ENCODE measurements at places on chromosomes 16 and 17.

DNA sequence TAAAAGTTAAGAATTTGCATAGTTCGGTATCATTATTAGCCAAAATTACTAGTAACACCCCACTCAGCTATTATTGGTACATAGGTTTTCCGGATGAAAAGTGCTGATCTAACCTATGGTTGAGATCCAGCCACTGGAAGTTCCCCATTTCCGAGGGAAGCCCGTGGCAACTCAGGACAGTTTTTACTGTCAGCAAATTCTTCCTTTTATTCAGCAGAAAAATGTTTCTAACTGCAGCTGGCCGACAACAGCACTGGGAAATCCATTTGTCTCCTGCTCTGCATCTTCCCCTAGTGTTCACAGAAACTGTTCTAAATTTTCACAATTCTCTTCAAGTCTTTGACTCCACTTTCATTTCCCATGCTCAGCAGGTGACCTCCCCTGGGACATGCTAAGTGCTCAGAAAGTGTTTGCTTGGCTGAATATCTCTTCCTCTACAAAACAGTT is 15.5 kb upstream of the MMD start:
- DNase-seq: no peak

- no peak for DNase-seq
Observed at GRCh38 chr16:56211435-56211981, 20.2 kb downstream of the GNAO1 start.

DNA sequence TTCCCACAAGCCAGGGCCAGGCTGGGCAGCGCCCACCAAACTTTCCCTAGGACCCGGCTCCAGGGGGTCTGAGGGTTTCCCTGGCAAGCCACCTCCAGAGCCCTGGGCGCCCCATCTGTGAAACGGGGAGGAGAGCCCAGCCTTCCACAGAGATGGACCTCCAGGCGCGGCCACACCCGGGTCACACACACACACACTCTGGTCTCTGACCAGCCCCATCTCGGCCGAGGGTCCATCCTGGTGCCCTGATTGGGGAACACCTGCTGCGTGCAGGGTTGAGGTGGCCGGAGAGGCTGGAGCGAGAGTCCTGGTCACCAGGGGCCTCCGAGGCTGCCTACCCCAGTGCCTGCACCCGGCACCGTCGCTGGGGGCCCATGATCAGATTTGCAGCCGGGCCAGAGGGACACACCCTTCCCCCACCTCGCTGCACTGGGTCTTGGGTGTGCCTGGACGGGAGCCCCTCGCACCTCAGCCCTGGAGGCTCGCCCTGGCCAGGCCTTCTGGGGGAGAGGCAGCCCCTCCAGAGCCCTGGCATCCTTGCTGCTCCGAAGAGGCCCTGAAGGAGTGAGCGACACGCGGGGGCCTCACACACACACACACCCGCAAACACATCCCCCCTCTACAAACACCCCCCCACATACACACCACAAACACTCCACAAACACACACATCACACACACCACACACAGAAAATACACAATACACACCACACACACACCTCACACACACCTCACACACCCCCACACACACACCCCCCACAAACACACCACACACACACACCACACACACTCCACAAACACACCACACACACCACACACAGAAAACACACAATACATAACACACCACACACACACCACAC is 29.7 kb downstream of the SLC25A10 start:
- no peak for DNase-seq

DNA sequence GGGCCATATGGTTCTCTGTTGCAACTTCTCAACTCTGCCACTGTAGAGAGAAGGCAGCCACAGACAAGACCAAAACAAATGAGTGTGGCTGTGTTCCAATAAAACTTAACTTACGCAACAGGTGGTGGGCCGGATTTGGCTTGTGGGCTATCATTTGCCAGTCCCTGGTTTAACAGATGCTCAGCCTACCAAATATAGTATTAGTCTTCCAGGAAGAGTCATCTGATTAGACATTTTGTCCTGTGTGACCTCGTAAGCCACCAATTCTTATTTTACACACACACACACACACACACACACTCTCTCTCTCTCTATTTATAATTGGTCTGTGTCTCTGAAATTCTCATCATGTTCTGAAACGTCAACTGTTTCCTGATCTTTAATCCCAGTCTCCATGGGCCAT is 245.9 kb downstream of the XYLT1 start:
- DNase-seq: peak; percentile 4

DNA sequence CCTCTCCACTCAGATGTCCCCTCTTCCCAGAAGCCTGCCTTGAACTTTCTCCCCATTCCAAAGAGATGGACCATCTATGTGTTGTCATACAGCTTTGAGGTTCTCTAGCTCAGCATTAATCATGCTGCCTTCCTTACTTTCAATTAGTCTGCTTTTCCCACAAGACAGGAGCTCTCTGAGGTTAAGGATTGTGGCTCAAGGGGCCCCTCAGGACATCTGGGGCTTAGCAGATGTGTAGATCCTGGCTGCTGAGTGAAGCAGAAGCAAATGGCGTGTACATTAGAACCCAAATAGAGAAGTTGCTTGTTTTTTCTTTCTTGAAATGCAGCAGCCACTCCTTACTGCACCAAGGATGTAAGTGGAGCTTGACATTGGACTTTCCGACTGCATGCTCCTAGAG is 330.5 kb upstream of the TNRC6C start:
- DNase-seq: no peak

DNA sequence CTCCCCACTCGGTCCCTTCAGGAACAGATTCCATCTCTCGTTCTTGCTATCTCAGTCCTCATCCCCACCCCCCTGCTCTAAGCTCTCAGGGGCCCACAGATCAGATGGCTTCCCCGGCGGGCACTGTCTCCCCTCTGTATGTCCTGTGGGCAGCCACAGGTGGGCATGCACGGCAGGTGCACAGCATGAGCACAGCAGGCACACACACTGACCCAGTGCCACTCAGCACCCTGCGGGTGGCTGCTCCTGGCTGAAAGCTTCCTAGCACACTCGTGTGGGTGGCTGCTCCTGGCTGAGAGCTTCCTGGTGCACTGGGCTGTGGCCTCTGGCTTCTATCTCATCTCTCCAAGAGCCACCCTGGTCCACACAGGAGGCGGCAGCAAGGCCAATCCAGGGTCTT is 44.5 kb upstream of the SMIM36 start:
- no peak for DNase-seq

GRCh38 chr17:41835800-41836549 is at the start of gene NT5C3B:
Gene NT5C3B (minus strand): TSS chr17:41836232. CDS start chr17:41836193, 39 bp downstream.
- peak; percentile 38 for DNase-seq

GRCh38 chr17:9467518-9467917 is 108.1 kb downstream of the STX8 start:
- DNase-seq: no peak

DNA sequence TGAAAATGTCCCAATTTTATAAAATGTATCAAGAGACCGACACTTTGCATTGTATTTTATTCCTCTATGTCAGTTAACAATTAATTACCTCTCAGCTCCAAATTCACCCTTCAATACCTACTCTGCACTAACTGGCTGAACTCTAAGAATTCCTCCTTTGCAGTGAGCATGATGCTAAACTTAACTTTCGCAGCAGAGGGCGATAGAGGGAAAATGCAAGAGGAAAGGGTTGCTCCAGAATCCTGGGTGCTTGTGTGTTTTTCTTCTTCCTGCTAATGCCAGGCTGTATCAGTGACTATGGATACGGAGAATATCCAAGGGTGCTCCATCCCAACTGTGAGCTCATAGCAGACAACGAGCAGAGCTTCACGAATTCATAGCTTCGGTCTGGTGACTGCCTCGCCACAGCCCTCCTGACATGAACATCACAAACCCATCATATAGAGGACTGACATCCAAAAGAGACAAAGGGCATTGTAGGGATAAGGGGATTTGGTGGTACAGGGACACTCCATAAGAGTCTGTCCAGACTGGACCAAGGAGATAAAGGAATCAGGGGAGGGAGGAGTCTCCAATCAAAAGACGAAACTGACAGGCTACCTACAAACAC is 172.9 kb downstream of the STX8 start:
- peak; percentile 52 for DNase-seq

- no peak for DNase-seq
Observed at GRCh38 chr17:63809970-63810369, 17.3 kb upstream of the PSMC5 start.

- no peak for DNase-seq
Observed at GRCh38 chr17:60398227-60398959, 6.5 kb upstream of the USP32 start.

GRCh38 chr16:11004973-11005610 is 60.7 kb downstream of the CLEC16A start:
- DNase-seq: peak; percentile 57

DNA sequence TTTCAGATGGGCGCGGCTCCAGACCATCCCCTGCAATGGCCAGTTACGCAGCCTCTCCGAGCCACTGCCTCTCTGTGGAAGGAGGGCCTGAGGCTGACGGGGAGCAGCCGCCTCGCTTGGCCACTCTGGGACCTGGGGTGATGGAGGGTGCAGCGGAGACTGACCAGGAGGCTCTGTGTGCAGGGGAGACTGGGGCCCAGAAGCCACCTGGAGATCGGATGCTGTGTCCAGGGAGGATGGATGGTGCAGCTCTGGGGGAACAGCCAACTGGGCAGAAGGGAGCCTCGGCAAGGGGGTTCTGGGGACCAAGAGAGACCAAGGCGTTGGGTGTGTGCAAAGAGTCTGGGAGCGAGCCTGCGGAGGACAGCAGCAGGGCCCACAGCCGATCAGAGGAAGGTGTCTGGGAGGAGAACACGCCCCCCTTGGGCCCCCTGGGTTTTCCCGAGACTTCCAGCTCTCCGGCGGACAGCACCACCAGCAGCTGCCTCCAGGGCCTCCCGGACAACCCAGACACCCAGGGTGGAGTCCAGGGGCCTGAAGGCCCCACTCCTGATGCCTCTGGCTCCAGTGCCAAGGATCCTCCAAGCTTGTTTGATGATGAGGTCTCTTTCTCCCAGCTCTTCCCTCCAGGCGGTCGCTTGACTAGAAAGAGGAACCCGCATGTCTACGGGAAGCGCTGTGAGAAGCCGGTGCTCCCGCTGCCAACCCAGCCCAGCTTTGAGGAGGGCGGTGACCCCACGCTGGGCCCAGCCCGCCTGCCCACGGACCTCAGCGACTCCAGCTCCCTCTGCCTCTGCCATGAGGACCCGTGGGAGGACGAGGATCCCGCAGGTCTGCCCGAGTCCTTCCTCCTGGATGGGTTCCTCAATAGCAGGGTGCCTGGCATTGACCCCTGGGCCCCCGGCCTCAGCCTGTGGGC is 17.4 kb upstream of the ZFPM1 start:
- no peak for DNase-seq

DNA sequence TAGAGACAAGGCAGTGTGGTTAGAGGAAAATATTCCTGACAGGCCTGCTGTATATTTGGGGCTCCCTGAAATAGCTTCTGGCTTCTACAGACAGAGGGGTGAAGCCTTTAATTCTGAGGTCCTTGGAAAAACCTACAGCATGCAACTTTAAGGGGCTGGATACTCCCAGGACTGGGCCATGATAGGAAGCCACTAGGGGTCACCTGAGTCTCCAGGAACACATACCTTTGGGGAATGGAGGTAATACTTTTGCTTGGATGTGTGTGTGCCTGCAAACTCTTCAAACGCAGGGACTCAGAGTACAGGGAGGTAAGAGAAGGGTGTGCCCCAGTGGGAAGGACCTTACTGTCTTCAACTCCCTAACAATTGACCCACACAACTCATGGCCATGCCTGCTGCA is 4.1 kb downstream of the ASIC2 start:
- no peak for DNase-seq

DNA sequence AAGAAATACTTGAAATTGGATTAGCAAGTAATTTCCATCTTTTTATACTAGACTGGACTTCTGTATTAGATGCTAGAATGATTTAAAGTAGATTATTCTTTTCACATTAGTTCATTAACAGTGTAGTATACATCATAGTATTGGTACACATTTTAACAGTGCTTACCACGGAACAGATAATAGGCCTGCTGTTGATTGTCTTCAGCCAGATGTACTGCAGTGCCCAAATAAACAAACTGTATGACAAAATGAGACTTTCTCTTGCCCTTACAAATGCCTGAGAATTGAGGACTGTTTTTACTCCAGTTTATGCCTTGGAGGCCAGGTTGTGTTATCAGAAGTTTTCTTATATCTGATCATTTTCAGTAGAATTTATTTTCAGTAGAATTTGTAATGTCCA is 631 bp downstream of the EVI2A start:
- peak; percentile 15 for DNase-seq

DNA sequence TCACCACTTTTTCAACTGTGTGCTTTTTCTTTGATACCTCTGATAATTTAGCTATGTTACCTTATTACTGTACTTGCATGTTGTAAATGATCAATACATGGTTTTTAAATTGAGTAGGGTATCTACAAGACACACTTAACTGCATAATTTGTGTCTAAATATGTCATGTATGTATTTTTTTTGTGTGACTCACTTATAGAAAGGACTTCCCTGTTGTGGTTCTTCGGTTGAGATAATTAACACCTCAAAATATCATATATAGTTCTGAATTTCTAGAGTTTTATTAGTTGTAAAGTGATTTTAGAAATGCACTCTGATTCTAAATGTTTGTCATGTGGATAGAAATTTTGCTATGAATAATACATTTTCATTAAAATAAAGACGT is 14.5 kb upstream of the KRT222 start:
- DNase-seq: no peak

DNA sequence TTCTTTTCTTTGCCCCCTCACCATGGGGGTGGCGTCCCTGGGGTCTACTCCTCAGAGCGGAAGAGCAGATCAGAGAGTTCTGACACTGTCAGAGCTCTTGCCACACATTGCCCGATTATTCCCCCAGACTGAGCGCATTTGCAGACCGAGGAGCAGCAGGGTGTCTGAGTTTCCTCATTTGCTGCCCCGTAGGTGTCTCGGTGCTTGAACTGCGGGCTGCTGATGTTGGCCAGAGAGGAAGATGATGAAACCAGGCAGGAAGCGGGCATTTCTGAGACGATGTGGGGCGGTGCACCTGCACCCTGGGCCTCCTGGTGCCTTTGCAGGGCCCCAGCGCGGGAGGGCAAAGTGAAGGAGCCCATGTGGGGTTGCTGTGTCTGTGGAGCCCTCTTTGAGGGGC is 55.2 kb downstream of the ARSG start:
- no peak for DNase-seq

- no peak for DNase-seq
Observed at GRCh38 chr17:62219221-62219899, 154.3 kb upstream of the MED13 start.

- DNase-seq: peak; percentile 37
Observed at GRCh38 chr17:70254735-70255460, 85.6 kb downstream of the KCNJ2 start.

DNA sequence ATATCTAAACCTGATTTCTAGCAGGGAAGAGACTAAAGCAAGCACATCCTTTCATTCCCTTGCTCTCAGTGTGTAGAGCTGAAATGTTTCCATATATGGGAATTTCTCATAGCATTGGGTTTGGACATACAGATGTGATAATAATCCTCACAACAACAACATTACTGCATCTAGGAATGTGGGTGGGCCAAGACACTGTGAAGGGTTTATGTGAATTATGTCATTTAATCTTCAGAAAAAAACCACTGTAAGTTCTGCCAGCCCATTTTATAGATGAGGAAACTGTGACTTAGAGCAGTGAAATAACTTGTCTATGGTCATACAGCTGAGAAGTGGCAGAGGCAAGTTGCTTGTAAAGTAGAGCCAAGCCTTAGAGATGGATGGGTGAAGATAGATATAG is 5.2 kb downstream of the OMG start:
- DNase-seq: no peak
